NCI-H69 (cell line): ENCODE measurements at places on chromosomes 2 and 18.

GRCh38 chr2:195648787-195649186, 8.2 kb upstream of the SLC39A10 start:
- no peak for DNase-seq

- no peak for DNase-seq
Observed at GRCh38 chr2:231514951-231515297, 15.3 kb downstream of the NMUR1 start.

- DNase-seq, result peak; percentile 7
Observed at GRCh38 chr2:222038067-222038802, 260.6 kb downstream of the PAX3 start.

DNA sequence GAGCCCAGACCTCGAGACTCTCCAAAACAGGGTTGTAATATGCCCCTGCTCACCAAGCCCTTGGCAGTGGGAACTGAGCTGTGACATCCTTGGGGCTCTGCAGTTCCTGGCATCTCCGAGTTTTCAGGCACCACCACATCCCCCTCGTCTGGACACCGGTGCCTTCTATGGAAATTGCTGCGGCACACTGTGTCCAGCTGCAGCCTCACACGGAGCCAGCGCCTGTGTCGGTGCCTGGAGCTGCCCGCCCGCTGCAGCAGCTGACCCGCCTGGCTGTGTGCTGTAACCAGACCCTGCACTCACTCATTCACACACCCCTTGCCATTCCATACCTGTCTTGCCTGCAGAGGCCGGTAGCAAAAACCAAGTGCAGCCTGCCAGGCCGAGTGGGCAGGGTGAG, 11.8 kb downstream of the IWS1 start:
- no peak for DNase-seq

- DNase-seq, result no peak
Observed at GRCh38 chr2:102236132-102236531, 49.3 kb downstream of the IL1RL2 start.

- no peak for DNase-seq
Observed at GRCh38 chr2:206840999-206841398, 75.6 kb downstream of the FASTKD2 start.

GRCh38 chr2:190137561-190137960, 75.0 kb upstream of the MSTN start:
- DNase-seq, result no peak

DNA sequence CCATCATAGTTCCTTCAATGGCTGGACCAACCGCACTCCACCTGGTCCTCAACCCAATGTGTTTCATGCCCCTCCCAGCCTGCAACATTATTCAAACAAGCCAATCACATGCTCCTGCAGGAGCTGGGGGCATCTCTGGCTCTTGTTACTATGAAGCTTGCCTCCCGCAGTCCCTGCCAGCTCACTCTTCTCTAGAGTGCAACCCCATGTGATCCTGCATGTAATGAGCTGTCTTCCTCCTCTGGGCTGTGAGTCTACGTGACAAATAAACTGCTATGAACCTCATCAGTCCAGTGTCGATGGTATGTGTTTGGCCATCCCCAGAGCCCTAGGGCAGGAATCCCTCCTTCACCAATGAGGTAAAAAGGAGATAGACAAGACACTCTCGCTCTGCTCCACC, 15.8 kb upstream of the BOD1L2 start:
- DNase-seq, result peak; percentile 47

- DNase-seq, result peak; percentile 100
Observed at GRCh38 chr18:43627848-43628530, 350.7 kb upstream of the SYT4 start.

DNA sequence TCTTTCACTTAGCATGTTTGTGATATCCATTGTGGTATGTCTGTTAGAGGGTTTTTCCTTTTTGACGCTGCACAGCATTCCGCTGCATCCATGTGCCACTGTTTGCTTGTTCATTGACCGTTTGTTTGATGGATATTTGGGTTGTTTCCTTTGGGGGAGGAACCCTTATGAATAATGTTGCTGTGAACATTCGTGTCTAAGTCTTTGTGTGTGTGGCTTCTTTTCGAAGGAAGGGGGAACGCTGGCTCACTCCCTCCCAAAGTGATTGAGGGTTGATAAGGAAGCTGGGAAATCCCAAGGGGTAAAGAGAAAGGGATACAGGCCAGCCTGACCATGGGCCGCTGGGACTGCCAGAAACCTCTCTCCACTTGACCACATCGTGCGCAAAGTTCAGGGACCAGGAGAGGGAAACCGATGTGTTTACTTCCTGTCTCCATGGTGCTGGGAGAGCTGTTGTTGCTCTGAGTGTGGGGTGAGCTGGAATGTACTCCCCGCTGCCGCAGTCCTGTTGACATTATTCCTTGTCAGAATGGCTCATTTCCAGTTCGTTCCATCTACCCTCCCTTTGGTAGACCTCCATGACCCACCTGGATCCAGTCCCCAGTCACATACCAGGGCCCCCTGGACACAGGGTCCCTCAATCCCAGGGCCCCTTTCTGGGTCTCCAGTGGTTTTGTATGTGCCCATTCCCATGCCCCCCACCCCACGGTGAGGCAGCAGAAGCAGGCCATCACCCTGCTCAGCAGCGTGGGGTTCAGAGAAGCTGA, 39.6 kb downstream of the HS1BP3 start:
- DNase-seq, result no peak

DNA sequence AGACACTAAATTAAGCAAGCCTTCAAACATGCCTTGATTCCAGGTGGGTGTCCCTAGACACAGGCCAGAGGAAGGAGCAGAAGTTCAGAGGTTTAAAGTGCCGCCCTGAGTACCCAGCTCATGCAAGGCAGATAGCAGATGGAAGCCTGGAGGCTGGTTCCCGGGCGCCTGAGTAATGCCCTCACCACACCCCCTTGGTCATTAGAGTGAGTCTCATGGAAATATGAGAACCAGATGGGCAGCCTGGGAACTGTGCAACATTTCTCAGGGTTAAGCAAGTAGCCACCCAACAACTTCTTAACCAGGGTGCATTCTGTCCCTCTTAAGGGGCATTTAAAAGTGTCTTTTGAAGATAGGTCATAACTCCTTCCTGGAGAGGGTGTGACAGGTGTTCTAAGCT, 44.1 kb downstream of the TGFA start:
- DNase-seq, result peak; percentile 50

DNA sequence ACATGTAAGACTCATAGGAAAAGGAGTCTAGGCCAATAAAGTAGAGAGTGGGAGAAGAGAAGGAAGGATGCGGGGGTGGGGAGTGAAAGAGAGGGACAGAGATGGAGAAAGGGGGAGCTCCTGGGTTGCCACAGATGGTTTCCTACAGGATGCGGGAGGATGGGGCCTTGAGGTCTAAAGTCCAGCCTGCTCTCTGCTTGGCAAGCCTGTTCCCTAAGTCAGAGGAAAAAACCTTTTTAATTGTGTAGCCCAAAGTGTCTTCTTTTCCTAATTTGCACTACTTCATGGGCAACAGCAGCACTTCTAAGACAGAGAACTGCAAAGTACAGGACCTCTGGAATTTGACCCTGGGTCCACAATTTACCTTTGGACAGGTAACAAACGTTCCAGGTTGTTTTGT, 1.4 kb upstream of the FAM110C start:
- no peak for DNase-seq

DNA sequence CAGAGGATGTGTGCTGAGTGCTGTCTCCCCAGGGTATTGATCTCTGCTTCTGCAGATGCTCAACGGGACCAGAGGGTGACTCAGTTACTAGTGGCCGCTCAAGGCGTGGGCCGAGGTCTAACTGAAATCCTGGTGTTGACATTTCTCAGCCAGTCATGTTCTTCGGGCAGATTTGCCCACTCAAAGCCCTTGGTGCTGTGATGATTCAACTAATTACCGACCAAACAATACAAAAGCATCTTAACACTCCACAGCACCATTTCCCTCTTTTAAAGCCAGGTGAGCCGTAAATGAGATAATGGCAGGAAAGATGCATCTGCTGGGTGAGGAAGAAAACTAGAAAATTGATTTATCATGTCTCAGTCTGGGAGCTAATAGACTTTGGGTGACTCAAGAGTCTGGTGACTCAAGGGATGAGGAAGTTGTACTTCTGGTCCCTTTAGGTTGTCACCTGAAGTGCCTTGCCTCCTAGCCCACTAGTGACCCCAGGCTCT, 32.7 kb upstream of the PRLH start:
- peak; percentile 76 for DNase-seq

DNA sequence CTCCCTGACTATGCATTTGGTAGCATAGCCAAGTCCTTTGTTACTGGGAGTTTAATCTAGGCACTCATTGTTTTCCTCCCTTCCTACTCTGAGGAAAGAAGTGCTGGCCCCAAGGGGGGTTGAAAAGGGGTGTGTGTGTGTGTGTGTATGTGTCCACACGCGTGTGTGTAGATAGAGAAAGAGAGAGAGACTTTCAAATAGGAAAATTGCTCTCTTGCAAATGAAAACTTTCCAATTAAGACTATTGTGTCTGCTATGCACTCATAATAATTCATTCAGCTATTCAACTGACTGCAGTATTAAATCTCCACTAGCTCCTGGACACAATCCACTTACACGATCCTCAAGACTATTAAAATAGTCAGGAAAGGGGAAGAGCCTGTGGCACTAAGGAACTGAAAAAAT, 92.9 kb upstream of the CSRNP3 start:
- no peak for DNase-seq

- DNase-seq, result no peak
Observed at GRCh38 chr2:25521126-25521525, 152.3 kb downstream of the DTNB start.
